ENCODE measurements at places on chromosomes 1 and 21.

GRCh38 chr1:15501208-15502032 is 22.6 kb downstream of the CASP9 start:
- DNase-seq, result no peak

GRCh38 chr21:38081708-38082107 is 165.5 kb upstream of the KCNJ6 start:
- no peak for DNase-seq

DNA sequence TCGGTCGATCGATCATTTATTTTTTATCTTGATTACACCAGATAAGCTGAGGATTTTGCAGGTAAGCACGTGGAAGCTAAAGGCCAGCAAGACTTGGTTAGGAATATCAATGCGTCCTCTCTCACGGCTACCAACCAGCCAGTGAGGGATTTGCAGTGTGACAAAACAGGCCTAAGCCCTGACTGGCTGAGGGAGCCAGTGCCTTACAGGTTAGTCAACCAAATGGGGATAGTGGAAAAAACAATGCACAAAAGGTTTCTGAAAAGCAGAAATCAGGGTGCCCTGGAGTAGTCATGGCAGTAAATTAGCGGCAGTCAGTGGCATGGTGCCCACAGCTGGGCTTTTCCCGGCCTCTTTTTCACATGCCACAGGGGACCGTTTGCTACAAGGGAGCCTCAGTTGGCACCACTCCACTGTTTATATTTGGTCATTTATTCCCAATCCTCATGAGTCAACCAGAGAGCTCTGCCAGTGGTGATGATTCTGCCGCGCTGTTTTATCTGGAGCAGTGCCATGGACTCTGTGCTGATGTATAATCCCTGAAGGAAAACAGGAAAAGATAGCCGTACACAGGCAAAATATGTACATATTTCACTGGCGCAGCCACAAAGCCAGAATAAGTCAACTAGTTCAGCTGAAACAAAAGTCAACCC is 167.6 kb downstream of the RHOU start:
- no peak for DNase-seq

GRCh38 chr1:229440851-229441537 is 7.1 kb upstream of the ACTA1 start:
- DNase-seq, result no peak

GRCh38 chr1:200454425-200454824 is 44.6 kb upstream of the ZNF281 start:
- no peak for DNase-seq

GRCh38 chr1:106458866-106459265 is 597.6 kb upstream of the PRMT6 start:
- no peak for DNase-seq

- peak; percentile 12 for DNase-seq
Observed at GRCh38 chr1:160251687-160252526, 10.4 kb downstream of the DCAF8 start.

DNA sequence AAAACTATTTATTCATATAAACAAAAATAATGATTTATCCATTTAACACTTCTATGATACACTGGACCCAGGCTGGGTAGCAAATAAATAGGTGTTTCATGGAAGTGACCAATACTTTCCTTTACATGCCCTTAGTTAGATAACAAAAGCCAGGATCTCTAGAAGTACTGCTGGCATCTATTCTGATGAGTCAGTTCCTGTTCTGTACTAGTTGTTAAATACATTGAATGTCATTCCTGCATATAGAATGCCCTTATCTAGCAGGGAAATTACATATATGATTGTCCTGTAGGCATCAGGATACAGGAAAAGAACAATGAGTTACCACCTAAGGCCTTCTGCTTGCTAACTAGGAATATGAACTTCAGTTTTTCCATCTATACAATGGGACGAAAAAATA is 130.8 kb downstream of the HFM1 start:
- DNase-seq, result no peak

DNA sequence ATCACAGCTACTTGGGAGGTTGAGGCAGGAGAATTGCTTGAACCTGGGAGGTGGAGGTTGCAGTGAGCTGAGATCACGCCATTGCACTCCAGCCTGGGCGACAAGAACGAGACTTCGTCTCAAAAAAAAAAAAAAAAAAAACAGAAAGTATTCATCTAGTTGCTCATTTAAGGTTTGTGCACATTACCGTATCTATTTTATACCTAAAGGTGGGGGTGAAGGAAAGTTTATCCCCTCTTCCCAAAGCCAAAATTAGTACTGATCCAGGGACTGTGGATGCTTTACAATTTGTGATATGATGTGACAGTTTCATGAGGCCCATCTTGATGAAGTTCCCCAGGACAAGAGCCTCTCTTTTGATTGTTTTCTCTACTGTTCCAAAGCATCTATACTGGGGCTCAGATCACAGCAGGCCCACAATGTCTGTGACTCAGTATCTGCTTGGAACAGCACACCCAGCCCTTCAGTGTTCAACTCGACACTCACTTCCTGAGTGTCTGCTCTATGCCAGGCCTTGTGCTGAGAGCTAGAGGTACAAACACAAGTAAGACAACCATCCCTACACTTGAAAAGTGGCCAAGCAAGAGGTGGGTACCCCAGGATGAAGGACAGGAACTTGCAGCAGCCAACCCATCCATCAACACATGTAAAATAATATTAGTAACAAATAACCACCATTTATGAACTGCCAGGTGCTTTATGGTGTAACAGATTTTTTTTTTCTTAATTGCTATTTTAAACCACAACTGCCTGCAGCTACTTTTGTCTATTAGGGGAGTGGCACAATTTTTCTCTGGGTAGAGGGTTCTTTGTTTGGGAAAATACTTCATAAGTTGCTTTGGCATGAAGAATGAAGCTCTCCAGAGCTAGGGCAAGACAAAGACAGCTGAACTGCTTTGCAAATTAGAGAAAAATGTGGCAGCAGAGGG is 29.0 kb upstream of the KHDRBS1 start:
- no peak for DNase-seq

Data from stimulated activated CD8-positive, alpha-beta memory T cell treated with anti-CD3 and anti-CD28 coated beads, Interleukin-4, amount 100 ng/mL, for 4 hours (primary cell).